ENCODE measurements at places on chromosomes 3 and 15.
A peak's percentile ranks its signal among the peaks of the same experiment; 100 is the strongest.

DNA sequence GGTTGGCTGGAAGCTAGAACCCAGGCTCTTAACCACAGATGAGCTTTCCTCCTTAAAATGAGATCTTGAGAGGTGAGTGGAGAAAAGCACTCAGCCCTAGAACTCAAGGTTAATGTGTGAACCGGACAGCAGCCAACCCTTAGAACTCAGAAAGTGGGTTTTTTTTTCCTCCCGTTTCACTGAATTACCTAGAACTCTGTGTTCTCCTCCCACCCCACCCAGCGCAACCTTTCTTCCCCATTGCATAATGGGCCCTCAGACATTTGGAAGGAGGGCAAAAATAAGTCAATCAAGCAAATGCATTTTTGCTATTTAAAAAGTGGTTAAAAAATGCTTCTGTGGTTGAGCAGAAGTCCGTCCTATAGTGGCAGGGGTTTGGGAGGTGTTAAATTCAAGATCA lies 36.7 kb downstream of the POC1A start:
- no peak for DNase-seq

- no peak for DNase-seq
Measured at GRCh38 chr3:150762662-150763121, 277 bp downstream of the SIAH2 start.

- no peak for DNase-seq
Measured at GRCh38 chr3:34065901-34066300, 267.5 kb downstream of the PDCD6IP start.

DNA sequence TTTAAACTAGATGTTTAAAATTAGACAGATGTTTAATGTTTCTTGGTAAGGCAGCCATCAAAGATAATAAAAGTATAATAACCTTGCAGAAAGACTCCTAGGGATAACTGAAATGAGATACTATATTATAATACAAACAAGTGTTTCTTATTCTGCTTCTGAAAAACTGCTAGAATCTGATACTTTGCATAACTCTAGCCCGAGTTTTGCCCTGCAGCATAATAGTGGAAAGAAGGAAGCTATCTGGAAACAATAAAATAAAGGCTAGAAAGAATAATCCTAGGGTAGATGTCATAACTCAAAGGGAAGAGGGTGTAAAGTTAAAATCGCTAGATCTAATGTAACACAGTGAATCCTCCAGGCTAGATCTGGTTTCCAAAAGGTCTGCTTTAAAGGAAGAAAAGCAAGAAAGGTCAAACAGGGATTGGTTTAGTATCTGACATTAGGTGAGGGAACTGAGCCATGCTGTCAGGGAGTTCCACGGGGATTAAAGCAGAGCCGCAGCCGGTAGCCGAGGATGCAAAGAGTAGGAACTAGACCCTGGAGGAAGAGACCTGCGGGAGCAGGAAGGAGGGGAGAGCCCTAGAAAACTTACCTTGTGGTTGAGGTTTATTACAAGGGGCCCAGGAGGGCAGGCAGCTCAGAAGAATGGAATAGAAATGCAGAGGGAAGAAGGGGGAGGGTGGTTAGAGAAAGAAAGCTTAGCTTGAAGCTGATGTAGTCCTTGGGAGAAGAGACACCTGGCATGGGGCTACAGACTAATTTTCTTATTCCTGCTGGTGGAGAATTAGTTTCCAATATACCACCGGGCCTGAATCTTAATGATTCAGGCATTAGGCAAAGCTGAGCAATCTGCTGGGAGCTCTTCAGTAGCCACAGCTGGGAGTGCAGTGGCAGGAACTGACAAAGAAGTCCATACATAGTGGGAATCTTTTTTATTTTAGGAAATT lies 46.1 kb upstream of the TUSC7 start:
- DNase-seq = no peak

- DNase-seq = no peak
Measured at GRCh38 chr3:62367763-62368195, 5.6 kb downstream of the FEZF2 start.

DNA sequence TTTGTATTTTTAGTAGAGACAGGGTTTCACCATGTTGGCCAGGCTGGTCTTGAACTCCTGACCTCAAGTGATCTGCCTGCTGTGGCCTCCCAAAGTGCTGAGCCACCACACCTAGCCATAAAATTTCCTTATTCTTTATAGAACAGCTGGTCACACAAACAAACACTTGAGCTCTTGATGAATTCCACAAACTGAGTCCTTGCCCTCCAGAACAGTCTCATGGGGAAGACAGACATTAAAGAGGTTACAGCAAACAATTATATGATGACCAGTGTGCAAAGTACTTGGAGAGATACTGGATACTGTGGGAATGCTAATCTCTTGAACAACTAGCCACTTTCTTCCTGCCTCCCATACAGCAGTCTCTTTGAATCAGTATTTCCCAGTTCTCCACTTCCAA lies 7.5 kb upstream of the ATP11B start:
- DNase-seq = no peak

DNA sequence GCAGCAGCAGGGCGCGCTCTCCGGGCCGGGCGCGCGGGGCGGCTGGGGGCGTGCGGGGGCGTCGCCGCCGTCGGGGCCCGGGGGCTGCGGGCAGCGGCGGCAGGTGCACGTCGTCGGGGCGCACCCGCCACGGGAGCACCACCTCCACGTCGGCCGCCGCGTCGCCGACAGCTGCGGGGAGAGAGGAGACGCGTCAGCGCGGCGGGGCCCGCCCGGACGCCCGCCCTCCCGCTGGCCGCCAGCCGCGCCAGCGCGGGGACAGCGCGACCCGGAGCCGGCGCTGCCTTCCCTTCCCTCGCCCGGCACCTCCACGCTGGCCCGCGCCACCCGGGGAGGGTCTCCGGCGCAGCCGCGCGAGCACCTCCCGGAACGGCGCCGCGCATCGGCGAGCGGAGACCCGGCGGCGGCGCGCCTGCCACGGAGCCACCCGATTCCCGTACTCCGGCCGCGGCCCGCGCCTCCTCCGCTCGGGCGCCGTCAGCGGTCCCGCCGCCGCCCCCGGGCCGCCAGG lies 481 bp downstream of the ADAMTS17 start:
- no peak for DNase-seq

GRCh38 chr3:130963878-130964277 lies 62.7 kb downstream of the ASTE1 start:
- peak; percentile 40 for DNase-seq

- DNase-seq = no peak
Measured at GRCh38 chr3:122665881-122666280, 14.8 kb upstream of the PARP14 start.

DNA sequence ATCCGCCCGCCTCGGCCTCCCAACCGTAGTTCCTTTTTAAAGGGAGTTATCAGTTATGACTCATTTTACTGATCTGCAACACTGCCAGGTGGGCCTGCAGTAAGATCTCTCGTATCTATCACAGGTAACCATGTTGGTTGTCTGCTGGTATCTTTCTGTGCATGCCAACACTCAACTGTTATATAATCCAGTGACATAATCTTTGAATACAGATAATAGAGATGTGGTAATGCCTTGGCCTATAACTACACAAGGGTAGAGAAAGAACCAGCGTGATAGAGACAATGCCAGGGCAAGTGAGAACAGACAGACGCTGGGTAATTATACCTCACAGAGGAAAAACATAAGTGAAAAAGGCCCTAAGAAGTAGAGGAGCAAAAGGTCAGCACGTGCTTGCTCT lies 11.0 kb upstream of the ARPP19 start:
- no peak for DNase-seq

DNA sequence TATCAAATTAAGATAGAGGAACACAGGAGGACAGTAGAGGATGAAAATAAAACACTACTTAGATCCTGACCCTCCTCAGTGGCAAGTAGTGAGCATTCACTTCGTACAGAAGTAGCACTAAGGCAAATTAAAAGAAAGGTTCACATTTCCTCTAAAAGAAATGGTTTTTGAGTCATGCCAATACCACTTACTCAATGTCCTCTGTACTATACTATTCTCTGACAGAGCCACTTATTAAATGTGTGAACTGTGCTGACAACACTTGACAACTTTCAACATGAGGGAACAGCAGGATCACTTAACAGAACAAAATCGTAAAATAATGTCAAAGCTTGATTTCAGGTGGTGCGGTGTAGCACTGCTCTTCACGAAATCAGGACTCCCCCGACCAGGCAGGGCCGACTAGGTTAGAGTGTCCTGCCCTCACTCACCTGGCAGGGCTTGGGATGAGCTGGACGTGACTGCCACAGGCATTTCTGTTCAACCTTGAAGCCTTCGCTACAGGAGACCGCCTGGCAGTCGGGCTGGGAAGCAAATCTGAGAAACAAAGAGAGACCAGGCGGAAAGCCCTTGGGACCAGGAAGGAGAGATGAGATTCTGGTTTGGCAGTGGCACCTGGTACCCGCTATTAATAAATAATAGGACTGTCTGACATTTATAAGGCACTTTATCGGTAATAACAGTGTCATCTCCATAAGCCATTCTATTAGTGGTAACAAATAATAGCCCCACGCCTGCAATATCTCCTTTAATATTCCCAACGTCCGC lies 611 bp upstream of the SLC27A2 start:
- DNase-seq = peak; percentile 26

GRCh38 chr3:178512647-178513046 lies 23.6 kb upstream of the KCNMB2 start:
- no peak for DNase-seq

DNA sequence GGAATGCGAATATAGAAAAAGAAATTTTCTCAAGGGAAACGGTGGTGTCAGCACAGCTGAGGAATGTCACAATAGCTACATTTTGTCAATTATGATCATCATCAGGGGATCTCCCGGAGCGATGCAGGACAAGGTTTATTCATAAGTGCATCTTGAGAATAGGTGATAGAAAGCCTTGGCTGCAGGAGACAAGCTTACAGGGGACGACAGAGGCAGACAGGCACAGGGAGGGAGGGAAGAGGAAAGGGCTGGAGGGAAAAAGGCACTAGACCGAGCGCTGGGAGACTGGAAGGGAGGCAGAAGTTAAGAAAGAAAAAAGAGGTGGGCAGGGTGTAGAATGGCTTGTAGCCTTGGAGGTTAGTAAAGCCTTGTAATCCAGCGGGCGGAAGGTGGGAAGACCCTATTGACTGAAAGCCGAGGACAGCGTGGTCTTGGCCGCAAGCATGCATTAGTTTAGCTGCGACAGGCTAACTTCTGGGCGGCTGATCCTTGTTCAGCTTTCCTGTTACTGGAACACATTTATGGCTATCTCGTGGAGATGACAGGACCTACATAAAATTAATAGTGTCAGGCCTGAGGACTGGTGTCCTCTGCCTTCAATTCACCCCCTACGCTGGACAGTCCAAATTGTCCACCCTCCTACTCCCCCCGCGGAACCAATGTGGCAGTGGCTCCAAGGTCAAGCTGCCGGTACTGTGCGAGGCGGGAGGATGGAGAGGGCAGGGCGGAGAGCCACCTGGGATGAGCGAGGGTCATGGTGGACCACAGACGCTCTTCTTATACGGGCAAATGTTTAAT lies 1.4 kb upstream of the NECTIN3 start:
- DNase-seq = no peak

GRCh38 chr15:43186003-43186353 lies 775 bp downstream of the CCNDBP1 start:
- no peak for DNase-seq

GRCh38 chr3:157493627-157494550 lies 9.3 kb downstream of the VEPH1 start:
- DNase-seq = peak; percentile 58

- no peak for DNase-seq
Measured at GRCh38 chr3:36603423-36603822, 160.9 kb downstream of the DCLK3 start.

DNA sequence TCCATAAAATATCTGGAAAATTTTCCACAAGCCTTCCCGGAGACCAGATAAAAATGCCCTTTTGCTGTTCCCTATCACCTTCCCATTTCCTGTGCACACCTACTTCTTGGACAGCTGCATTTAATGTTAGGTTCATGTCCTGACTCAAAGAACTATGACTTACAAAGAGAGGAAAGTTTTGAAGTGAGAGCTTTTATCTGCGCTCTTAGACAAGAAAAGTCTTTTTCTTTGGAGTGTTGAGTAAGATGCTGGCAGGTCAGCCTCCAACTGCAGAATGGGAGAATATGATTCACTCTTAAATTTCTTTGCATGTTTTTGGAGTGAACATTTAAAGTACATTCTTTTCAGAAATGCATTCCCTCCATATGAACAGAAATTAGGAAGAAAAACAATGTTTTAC lies 147.3 kb upstream of the DPH6 start:
- DNase-seq = no peak

- DNase-seq = no peak
Measured at GRCh38 chr3:126460381-126460780, 15.3 kb downstream of the ZXDC start.

GRCh38 chr15:52677593-52678467 lies 1.4 kb downstream of the ATOSA start:
- DNase-seq = peak; percentile 80
